ENCODE measurements at places on chromosomes 3 and 15. TPM values are rescaled to one million over a fixed set of nuclear protein-coding genes. Genes with fewer than 3 reads are reported as not detected.

DNA sequence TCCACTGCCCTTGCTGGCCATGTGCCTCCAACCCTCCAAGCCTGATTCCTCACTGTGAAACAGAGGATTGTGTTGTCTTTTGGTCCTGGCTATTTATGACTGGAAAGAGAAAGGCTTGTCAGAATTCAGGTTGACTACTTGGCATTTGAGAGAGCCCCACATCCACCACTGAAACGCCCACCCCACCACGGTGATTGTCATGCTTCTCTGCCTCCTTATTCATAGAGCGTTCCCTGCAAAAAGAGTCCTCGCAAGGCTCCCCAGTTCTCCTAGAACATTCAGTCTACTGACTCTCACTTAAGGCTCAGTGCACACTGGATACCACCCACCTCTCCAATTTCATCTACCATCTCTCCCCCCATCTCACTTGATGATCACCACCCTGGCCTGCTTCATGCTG is 162.9 kb upstream of the WNT5A start:
- DNase-seq: no peak

DNA sequence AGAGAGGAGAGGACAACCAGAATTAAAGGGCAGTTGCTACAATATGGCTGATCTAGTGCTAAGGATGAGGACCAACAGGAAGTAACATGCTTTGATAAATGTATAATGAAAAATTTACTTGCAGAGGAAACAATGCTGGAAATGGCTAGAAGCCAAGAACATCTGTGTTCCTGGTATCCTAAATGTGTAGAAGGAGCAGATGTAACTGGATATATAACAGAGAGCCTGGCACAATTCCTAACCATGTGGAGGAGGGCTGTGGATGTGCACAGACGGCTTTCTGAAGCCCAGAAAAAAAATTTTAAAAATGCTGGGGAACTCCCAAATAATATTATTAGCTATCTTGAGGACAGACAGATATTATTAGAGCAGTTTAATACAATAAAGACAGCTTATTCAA is 159.4 kb upstream of the GBE1 start:
- DNase-seq: no peak

The GHSR gene
- not detected for total RNA-seq

DNA sequence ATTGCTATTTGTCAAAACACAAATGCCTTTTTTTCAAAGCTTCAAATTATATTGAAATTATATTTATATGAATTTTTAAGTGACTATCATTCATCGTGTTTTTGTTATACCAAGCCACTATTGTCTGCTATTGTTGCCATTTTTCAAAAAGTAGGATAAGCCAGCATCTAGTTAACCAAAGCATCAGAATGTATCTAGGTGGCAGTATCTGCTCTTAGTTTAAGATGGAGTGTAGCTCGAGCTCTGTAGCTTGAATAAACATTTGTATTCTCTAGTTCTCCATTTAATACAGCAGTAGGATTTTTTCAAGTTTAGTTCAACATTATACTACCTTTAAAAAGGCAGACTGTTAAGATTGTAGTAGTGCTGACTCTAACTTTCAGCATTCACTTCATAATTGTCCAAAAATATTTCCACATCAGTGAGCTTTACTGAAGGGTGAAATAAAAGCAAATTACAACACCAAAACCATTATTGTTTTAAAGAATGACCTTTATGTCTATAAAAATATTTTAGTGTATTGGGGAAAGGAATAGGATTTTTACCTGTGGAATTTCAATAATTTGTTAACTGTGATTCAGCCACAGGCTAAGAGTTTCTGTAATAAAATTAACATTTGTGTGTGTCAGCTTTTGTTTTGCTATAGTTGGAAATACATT is 19.6 kb upstream of the C15orf61 start:
- DNase-seq: peak; percentile 48

The ACKR2 gene
- 8.9 TPM for total RNA-seq

GRCh38 chr15:62407216-62407615 is 242.1 kb upstream of the C2CD4B start:
- DNase-seq: no peak

The FSTL1 gene
- 193 TPM for total RNA-seq

GRCh38 chr3:30440147-30440604 is 166.2 kb upstream of the TGFBR2 start:
- no peak for DNase-seq

DNA sequence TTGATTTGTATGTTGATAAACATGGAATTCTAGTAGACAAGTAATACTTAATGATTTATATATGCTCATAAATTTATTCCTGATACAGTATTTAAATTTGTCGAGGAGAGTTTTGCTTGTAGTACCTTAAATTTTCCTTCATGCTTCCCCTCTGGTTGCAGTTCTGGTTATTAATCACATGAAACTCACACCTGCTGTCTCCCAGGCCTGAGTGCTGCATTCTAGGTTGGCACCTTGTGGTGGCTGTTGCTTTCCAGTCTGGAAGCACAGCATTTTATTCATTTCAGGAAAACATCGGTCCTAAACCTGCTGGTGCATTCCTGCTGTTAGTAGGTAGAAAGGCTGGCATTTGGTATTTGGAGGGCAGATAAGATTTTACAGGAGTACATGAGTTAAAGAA is 44.9 kb downstream of the ATP1B3 start:
- no peak for DNase-seq

- no peak for DNase-seq
Measured at GRCh38 chr15:74451322-74451721, 9.6 kb downstream of the UBL7 start.

- DNase-seq: no peak
Measured at GRCh38 chr15:73030122-73030679, 22.1 kb upstream of the NEO1 start.

The SLC9C1 gene
- total RNA-seq: 1.2 TPM

GRCh38 chr3:10462641-10463532 is 42.5 kb downstream of the ATP2B2 start:
- DNase-seq: no peak

- DNase-seq: peak; percentile 34
Measured at GRCh38 chr3:51945926-51946705, 4.0 kb downstream of the PARP3 start.

DNA sequence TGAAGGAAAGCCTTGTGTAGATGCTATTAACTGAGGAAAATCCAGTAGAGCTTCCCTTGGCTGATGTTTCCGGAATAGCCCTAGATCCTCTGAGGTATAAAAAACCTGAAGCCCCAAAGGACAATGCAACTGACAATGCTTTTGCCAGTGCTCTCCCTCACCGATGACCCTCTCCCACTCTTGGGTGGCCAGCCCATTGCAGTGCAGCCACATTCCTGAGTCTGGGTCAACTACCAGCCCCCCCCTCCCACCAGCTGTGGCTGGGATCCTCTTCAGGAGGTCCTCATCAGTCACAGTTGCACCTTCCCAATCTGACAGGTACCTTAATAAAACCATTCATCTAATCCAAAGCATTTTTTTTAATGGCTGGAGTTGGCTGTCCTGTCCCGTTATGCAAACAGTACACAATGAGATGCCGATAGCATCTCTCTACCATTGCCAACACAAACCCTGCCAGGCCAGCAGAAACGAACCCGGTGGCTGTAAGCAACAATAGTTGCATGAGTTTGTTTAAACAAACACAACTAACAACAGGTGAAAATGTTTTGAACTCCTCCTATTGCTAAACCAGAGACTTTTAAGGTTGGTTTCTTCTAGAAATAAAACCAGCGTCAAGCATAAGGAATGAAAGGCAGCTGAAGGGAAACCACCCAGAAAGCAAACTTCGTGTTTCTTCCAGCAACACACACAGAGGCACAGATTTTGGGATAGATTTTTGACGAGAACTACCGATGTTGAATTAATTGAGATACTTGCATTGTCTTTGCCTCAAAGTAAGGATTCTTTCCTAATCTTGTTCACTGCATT is 128.3 kb upstream of the ARHGEF3 start:
- no peak for DNase-seq

DNA sequence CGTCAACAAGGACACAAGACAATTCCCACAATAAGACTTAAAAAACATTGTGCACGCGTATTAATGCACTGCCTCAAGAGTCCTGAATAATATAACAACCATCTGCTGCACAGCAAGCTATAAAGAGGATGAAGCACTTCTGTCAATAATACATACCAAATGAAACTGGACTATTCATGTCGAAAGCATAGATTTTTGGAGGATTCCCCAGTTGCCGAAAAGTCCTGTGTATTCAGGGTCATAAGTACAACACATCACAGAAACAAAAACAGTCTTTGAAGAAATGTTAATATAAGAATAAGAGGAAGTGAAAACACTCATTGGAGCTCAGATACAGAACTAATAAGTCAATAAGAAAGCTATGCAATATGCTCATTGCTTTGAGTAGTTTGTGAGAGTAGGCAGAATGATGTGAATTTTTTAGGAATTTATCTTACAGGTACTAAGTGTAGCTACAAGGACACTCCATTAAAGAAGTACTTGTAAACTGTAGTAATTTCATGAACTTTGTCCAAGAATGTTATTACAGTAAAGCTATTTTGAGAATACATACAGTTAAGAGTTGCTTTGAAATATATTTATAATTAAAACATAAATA is 31.6 kb downstream of the CBLB start:
- no peak for DNase-seq

The SLC6A1 gene
- total RNA-seq: 2.1 TPM

DNA sequence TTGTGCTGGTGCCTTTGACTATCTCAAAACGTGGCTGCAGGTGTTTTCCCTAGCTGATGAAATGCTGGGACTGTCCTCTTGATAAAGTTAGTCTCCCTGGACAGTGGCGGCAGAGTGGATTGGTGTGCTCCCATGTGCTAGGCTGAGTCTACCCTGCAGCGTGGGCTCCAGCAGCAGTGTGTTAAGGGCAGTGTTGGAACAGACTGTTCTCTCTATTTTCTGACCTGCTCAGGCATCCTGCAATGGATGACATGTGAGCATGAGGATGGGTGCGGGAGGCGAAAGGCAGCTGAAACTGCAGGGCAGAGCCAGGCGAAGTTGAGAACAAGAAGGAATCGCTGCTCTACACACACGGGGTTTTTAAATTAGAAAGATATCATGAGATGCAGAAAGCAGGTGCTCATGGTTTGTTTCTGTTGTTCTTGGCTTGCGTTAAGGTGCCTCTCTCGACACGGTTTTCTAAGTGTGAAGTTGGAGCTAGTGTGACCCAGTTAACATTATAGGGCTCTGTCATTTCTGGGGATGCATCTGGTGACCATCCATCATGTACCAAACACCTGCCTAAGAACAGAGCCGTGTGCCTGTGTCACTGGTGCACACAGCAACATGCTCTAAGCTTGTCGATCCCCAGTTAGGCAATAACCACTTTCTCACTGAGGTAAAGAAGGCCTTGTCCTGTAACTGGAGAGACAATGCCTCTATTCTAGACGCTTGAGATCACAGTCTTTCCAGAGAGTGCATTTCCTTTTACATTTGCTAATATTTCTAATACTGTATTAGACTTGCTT is 44.3 kb downstream of the SLCO3A1 start:
- no peak for DNase-seq

The RBP2 gene
- total RNA-seq: not detected

The SEMA3B gene
- total RNA-seq: 96.1 TPM

The CHDH gene
- 33.4 TPM for total RNA-seq
